Activated CD4-positive, alpha-beta memory T cell treated with anti-CD3 and anti-CD28 coated beads for 36 hours (primary cell): ENCODE measurements at places on chromosomes 16 and 17.

DNA sequence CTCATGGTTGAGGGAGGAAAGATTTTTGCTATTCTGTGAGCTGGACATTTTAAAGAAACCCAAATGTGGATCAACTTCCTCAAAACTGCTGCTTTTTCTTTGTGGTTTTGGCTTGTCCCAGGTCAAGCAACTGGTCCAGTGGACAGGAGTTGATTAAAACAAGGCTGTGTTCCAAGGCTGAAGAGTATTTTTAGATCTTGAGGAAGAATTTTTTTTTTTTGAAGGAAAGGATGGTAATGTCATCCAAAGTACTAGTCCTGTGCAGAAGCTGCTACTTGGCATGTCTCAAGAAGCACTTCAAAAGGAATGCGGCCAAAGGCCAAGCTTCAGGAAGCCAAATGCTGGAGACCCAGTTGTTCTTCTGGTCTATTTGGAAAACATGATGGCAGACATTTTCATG, 8.0 kb upstream of the MYH2 start:
- no peak overlapping the region for H3K27ac ChIP-seq
- H3K4me1 ChIP-seq: no peaks in the 10 kb centered on the region
- DNase-seq: no peak
- no peak overlapping the region for H3K4me3 ChIP-seq
- no peaks in the 10 kb centered on the region for H3K36me3 ChIP-seq

- H3K4me3 ChIP-seq: peak overlapping the region; percentile 82
- H3K4me1 ChIP-seq: peaks cover 21% of the 10 kb centered on the region
- no peaks in the 10 kb centered on the region for H3K27me3 ChIP-seq
- DNase-seq: peak; percentile 60
- H3K36me3 ChIP-seq: no peaks in the 10 kb centered on the region
- peak overlapping the region; percentile 66 for H3K27ac ChIP-seq
Observed at GRCh38 chr17:44345454-44346026, 438 bp downstream of the GRN start.

DNA sequence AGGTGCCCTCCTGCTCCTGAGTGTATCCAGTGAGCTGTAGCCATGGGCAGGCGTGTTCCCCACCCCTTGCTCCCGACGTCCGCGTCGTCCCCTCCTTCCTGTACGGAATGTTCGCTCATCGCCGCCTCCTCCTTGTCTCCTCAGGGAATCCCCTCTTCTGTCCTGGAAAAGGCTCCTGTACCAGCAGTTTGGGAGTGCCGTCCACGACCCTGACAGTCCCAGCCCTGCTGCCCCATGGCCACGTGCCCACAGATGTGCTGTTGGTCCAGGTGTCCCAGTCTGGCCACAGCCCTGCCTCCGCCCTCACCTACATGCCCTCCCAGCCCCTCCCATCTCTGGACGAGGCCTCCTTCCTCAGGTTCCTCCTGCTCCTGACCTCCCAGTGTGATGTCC, 30.2 kb downstream of the OR1D5 start:
- H3K27ac ChIP-seq: no peak overlapping the region
- H3K36me3 ChIP-seq: peaks cover 9% of the 10 kb centered on the region
- no peak overlapping the region for H3K4me3 ChIP-seq
- H3K4me1 ChIP-seq: no peaks in the 10 kb centered on the region
- H3K27me3 ChIP-seq: no peaks in the 10 kb centered on the region

- H3K36me3 ChIP-seq: peaks cover 3% of the 10 kb centered on the region
- no peak overlapping the region for H3K4me3 ChIP-seq
- H3K27ac ChIP-seq: peak overlapping the region; percentile 48
- peaks cover 58% of the 10 kb centered on the region for H3K4me1 ChIP-seq
Observed at GRCh38 chr17:3960764-3961163, 3.5 kb downstream of the ATP2A3 start.

- peaks cover 29% of the 10 kb centered on the region for H3K36me3 ChIP-seq
- peak overlapping the region; percentile 95 for H3K27ac ChIP-seq
- H3K4me1 ChIP-seq: peaks cover 89% of the 10 kb centered on the region
- DNase-seq: peak; percentile 46
- no peaks in the 10 kb centered on the region for H3K27me3 ChIP-seq
Observed at GRCh38 chr17:64091116-64091515, 38.8 kb downstream of the ERN1 start.
